Caki2 (cell line): ENCODE measurements at places on chromosomes 7 and 10. TPM values are rescaled to one million over a fixed set of nuclear protein-coding genes. Genes with fewer than 3 reads are reported as not detected.
A peak's percentile ranks its signal among the peaks of the same experiment; 100 is the strongest.

The GRID1 gene
- 2.6 and 6.6 TPM in 2 replicates for total RNA-seq

The ASZ1 gene
- not detected in 2 replicates for total RNA-seq

The AGAP4 gene
- 2.7 and 4.1 TPM in 2 replicates for total RNA-seq

The AGAP3 gene
- total RNA-seq: 32.6 and 33.8 TPM in 2 replicates

The C10orf62 gene
- 0.41 TPM in 1 of 2 replicates, not detected in the other for total RNA-seq

The ANKRD22 gene
- not detected in 2 replicates for total RNA-seq

The AKR1E2 gene
- total RNA-seq: 74.3 and 112 TPM in 2 replicates

DNA sequence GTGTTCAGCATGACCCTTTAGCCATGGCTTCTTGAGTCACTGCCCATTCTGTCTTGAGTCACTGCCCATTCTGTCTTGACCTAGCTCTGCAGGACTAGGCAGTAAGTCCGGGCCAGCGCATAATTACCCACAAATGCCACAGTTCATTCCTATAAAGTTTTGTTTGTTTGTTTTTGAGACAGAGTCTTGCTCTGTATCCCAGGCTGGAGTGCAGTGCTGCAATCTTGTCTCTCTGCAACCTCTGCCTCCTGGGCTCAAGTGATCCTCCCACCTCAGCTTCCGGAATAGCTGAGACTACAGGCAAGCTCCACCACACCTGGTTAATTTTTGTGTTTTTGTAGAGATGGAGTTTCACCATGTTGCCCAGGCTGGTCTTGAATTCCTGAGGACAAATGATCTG lies 32.7 kb upstream of the TARP start:
- peak; percentile 89 for DNase-seq

- DNase-seq: no peak
Measured at GRCh38 chr7:30252885-30253795, 31.3 kb upstream of the ZNRF2 start.

DNA sequence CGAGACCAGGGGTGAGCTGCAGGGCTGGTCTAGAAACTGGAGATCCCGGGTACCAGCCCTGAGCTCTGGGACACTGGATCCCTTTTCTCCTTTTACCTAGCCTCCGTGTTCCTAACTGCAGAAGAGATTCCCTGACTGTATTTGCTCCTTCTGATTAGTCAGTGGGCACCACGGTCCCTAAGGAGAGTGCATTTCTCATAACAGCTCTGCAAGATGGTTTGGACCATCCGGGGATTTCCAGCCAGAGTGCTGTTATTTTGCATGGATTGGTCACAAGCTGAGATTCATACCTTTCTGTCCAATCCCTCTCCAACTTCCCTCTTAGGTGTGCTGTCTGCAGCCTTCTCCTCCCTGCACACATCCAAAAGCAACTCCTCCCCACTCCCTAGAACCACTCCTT lies 122.6 kb downstream of the MYL10 start:
- DNase-seq: peak; percentile 8

DNA sequence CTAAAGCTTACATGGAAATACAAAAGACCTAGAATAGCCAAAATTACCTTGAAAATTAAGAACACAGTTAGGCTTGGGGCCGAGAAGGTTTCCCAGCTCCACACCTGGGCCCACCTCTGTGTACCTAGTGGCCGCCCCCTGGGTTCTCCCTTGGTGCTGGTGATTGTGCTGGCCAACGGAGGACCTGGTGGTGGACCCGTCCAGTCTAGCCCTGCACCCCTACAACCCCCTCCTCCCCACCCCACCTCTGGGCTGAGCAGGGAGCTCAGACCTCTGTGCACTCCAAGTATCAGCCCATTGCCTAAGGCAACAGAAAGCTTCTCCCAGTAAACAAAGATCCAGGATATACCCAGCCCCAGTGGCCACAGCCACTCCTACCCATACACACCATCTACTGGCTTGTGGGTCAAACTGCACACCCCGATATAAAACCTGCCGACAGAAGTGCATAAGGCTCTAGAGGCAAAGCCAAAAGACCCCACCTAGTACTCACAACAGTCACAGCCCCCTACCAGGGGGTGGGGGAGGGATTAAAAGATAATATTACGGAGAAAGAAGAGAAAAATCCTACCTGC lies 105.0 kb upstream of the DIP2C start:
- no peak for DNase-seq

DNA sequence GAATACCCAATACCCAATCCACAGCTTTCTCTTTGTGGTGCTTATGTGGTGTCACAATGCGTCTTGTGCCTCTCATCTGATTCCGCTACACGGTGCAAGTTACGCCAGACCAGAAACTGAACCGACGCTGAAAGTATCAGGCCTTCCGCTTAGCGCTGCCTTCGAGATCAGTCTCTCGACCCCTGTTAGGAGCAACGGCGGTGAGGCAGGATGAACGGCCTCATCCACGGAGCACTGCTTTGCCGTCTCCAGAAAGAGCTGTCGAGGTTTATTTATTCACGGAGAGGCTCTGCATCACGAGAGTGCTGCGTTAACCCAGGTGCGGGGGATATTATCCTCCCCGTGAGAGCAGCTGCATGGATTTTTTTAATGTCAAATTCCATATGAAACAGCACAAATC lies 464.3 kb downstream of the DNAJB6 start:
- DNase-seq: no peak

DNA sequence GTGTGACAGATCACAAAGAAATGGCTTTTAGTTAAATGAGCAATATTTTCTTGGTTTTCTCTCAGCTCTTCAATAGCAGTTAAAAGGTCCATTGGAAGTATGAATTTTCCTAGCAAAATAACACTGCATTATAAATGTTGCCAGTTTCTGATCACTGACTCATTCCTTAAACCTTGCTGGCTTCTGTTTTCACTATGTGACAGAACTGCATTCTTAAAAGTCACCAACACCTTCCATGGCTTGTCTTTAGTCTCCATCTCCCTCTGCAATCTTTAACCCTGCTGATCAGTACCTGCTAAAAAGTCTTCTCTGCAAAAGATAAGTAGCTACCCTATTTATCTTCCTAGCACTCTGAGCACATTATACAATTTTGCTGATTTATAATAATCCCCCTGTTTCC lies 405.0 kb upstream of the LRRN3 start:
- DNase-seq: no peak

- no peak for DNase-seq
Measured at GRCh38 chr10:44069573-44069972, 315.3 kb downstream of the CXCL12 start.

DNA sequence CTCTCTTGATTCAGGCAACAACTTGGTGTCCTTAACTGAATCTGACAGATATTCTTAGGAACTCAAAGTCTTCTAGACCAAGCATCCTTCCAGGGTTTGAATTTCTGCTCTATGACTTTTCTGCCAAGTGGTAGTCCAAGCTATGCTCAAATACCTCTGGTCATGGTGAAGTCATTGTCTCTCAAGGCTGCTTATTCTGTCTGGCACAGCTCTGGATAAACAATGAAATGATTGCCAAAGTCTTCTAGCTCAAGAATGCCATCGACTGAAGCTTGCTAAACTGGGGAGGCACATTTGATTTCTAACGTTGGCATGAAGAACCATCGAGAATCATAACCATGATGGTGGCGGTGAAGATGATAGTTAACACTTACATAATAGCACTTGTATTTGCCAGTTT lies 116.2 kb upstream of the MKX start:
- no peak for DNase-seq

DNA sequence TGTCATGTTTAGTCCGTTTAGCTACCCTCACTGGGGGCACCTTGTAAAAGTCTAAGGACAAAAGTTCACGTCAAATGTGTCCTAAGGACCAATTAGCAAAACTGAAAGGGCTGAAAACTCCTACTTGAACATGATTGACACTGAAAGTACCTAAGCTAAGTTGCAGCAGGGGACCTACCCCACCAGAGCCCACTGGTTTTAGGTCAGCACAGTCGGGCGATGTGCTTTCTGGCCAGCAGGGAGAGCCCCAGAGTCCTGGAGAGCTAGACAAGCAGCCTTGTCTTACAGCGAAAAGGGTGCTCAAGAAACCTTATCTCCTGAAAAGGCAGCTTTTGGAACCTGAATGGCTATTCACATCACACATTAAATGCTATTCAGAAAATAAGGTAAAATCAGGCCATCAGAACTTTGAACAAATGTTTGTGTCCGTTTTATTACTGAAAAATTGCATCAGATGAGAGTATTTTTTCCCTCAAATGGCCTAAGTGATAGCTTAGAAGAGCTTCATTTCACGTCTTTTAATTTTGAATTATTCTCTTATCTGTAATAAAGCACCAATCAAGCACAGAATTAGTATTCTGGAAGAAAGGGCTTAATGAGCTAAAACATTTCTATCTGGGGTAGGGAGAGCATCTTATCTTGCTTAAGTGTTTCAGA lies 52.2 kb upstream of the MKI67 start:
- DNase-seq: no peak

DNA sequence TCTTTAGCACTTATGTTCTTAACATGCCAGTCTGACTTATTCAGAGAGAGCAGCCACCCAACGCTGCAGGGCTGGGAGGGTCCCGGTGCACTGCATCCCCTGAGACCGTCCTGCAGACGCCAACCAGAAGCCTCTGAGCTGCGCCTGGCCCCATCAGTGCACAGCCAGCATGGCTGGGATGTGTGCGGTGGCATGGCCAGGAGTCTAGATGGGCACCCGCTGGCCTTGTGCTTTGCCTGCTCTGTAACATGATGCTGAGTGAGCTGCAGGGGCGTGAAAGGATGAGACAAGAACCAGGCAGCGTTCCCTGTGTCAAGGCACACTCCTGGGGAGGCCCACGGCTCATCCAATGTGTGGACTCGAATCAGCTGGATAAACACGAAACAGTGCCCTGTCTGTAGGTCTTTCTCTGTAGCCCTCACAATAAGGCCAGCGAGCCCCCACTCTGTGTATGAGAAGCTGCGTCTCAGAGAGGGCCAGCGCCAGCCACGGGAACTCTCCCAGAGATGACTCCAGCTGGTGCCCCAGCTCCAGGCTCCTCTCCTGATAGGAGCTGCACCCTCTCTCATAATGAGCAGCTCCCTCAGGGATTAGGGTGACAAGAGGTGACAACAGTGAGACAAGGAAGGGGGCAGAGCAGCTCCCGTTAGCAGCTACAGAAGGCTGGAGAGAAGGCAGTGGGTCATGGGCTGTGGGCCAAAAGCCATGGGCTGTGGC lies 96.8 kb downstream of the TNS3 start:
- DNase-seq: no peak

- DNase-seq: no peak
Measured at GRCh38 chr7:1979591-1980560, 252.9 kb downstream of the MAD1L1 start.

- DNase-seq: no peak
Measured at GRCh38 chr7:50351267-50351666, 46.8 kb downstream of the IKZF1 start.

GRCh38 chr7:100190048-100190711 lies 12.5 kb downstream of the STAG3 start:
- DNase-seq: no peak

DNA sequence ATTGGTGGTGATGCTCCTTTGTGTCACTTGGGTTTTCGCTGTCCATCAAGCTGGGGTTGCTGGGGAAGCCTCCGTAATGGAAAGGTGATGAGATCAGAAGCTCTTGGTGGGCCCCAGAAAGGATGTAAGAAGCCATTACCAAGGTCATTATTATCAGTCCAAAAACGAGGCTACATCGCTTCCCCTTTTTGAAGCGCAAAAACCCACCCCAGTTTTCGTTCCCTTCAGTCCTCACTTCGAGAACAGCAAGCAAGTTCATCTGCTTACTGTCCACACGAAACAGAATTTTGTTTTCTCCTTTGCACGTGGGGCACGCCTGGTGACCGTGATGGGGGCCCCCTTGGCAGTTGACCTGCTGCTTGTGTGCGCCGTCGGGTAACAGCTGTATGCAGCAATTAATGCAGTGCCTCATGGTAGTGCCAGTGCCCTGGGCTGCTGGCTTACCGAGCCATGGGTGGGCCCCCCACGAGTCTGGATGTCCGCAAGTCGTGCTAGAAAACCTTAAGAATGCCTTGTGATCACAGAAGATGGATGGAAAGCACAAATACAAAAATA lies 47.5 kb downstream of the CHST15 start:
- no peak for DNase-seq

DNA sequence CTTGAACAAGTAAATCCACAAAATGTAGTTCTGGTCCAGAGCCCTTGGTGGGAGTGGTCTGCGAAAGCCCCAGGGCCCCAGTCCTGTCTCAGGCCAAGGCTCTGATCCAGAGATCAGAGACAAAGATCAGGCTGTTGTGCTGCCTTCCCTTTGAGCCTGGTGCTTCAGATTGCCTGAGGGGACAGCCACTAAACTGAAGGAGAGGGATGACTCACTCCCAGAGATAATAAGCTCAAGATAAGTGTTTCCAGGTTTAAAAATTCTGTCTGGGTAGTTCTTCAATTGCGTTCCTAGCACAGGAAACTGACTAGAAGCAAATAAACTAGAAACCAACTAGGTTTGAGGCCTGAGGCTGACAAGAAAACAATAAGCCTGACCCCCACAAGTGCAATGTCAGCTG lies 190.2 kb downstream of the RAMP3 start:
- peak; percentile 28 for DNase-seq

DNA sequence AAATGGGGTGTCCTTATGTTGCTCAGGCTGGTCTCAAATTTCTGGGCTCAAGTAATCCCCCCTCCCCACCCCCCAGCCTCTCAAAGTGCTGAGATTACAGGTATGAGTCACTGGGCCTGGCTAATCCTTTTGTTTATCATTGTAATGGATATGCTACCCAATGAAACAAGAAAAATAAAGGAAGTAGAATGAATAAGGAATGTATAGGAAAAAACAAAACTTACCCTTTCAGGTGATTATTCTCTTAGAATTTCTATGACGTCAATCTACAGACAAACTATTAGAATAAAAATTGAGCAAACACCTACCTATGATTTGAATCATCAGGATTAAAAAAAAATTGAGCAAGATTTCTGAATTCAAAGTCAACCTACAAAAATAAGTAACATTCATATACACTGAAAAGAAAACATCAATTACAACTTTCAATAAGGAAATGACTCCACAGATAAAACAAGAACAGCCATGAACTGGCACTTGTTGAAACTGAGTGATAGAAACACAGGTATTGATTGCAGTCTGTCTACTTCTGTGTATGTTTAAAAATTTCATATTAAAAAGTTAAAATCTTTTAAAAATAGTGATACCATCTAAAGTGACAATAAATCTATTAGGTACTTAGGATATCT lies 12.2 kb downstream of the ADAM12 start:
- DNase-seq: no peak

GRCh38 chr7:148850564-148850963 lies 33.5 kb downstream of the EZH2 start:
- no peak for DNase-seq

GRCh38 chr7:155806096-155806871 lies 6.0 kb downstream of the SHH start:
- no peak for DNase-seq

DNA sequence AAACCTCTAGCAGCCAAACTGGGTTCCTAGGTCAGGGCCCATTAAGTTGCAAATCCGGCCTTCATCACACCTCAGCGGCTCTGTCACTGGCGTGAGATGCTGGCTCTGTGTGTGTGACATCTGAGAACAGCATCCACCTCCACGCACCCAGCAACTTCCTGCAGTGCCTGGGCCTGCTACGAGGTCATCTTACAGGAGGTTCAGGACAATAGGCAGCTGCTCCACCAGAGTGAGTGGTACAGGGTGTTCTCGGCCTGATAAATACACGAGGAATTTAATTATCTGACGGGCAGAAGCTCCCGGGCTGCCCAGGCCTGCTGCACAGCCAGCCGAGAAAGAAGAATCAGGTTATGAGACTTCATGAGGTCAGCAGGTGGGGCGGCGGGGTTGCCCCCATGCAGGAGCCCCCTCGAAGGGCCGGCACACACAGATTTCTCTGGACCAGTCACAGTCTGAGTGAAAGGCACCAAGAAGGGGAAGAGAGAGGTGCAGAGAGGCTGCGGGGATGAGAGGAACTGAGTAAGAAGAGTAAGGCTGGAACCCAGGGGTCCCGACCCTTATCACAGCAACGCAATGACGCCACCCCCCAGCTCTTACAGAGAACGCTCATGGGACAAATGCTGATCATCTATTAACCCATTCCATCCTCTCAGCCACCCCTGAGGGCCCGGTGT lies 49.3 kb downstream of the CALML3 start:
- peak; percentile 22 for DNase-seq
